ENCODE measurements at places on chromosomes 11 and 22. TPM values are rescaled to one million over a fixed set of nuclear protein-coding genes. Genes with fewer than 3 reads are reported as not detected.

Gene SGSM1
- total RNA-seq, result 5.5 TPM

Gene FIBIN
- total RNA-seq, result not detected

- H3K4me3 ChIP-seq, result no peak overlapping the region
- DNase-seq, result no peak
- H3K27me3 ChIP-seq, result no peaks in the 10 kb centered on the region
- H3K27ac ChIP-seq, result no peak overlapping the region
- H3K4me1 ChIP-seq, result peaks cover 5% of the 10 kb centered on the region
These were observed 86.7 kb upstream of the RASSF10 start for GRCh38 chr11:12922418-12922817.

DNA sequence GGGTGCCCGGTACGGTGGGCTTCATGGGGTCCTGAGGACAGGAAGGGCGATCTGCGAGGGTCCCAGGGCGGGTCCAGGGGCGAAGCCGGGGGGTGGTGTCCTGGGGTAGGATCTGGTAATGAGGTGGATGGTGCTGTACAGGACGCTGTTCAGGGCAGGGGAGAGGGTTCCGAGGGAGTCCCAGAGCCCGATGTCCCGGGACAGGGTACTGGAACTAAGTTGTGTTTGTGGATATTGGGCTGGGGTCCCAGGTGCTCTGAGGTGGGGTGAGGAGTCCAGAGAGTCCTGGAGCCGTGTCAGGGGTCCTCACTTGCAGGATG is 426 bp downstream of the LZTR1 start:
- peak overlapping the region; percentile 71 for H3K27ac ChIP-seq
- no peaks in the 10 kb centered on the region for H3K36me3 ChIP-seq
- DNase-seq, result no peak
- H3K27me3 ChIP-seq, result no peaks in the 10 kb centered on the region
- H3K4me1 ChIP-seq, result peaks cover 14% of the 10 kb centered on the region

DNA sequence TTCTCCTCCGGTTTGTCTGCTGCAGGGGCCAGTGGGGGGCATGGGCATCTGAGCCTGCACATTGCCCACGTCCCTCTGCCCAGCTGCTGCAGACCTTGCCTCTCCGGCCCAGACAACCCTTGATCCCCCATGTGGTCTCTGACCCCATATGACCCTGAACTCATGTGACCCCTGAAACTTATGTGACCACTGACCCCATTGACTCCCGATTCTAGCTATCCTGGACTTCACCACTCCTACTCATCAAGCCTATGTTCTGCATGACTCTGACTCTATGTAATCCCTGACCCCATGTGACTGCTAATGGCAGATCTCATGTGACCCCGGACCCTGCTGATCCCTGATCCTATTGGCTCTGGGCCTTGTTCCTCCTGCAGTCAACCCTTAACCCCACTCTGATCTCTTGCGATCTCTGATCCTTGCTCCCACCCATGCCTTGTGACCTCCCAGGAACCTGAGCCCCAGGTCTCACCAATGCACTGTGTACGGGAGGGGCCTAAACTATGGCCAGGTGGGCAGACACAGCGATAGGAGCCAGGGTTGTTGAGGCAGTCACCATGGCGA is 5.7 kb downstream of the LTBP3 start:
- H3K4me1 ChIP-seq, result peaks cover 51% of the 10 kb centered on the region
- H3K27ac ChIP-seq, result no peak overlapping the region
- H3K4me3 ChIP-seq, result no peak overlapping the region
- no peaks in the 10 kb centered on the region for H3K27me3 ChIP-seq
- no peak for DNase-seq

DNA sequence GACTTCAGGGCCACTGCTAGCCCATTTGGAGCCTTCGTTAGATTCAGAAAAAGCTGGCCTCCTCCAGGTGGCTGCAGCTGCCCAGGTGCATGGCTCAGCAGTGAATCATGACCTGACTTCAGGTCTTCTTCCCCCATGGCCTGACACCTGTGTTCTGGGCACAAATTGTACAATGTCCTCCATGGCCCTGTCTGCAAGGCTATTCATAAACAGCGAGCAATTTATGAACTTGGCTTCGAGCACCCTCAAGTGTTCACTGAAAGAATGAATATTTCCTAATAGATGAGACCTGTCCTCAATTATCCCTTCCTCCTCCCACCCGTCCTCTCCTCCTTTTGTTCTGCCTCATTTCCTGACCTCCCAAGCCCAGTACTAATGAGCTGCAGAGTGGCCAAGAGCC is 12.2 kb upstream of the VPS37C start:
- no peaks in the 10 kb centered on the region for H3K36me3 ChIP-seq
- no peak overlapping the region for H3K4me3 ChIP-seq

- H3K4me1 ChIP-seq, result peaks cover 3% of the 10 kb centered on the region
- no peak overlapping the region for H3K27ac ChIP-seq
- no peaks in the 10 kb centered on the region for H3K27me3 ChIP-seq
- H3K36me3 ChIP-seq, result no peaks in the 10 kb centered on the region
These were observed 377.6 kb downstream of the CADM1 start for GRCh38 chr11:115126515-115127208.

- no peak overlapping the region for H3K4me3 ChIP-seq
- peaks cover 25% of the 10 kb centered on the region for H3K4me1 ChIP-seq
- H3K27me3 ChIP-seq, result no peaks in the 10 kb centered on the region
- DNase-seq, result peak; percentile 93
- peak overlapping the region; percentile 82 for H3K27ac ChIP-seq
These were observed 11.7 kb downstream of the PHRF1 start for GRCh38 chr11:587978-588380.

- no peak overlapping the region for H3K27ac ChIP-seq
- no peaks in the 10 kb centered on the region for H3K4me1 ChIP-seq
- no peaks in the 10 kb centered on the region for H3K36me3 ChIP-seq
- H3K4me3 ChIP-seq, result no peak overlapping the region
- peak; percentile 44 for DNase-seq
These were observed 6.0 kb upstream of the ACR start for GRCh38 chr22:50731811-50732624.

GRCh38 chr11:61111786-61112517 is 9.7 kb downstream of the CD5 start:
- no peaks in the 10 kb centered on the region for H3K4me1 ChIP-seq
- H3K4me3 ChIP-seq, result no peak overlapping the region
- H3K27ac ChIP-seq, result no peak overlapping the region
- no peaks in the 10 kb centered on the region for H3K27me3 ChIP-seq

- no peak for DNase-seq
- no peak overlapping the region for H3K4me3 ChIP-seq
- no peak overlapping the region for H3K27ac ChIP-seq
- no peaks in the 10 kb centered on the region for H3K27me3 ChIP-seq
These were observed 522.6 kb downstream of the TMEM135 start for GRCh38 chr11:87560352-87560751.

Measured in Caco-2 (cell line).